ENCODE measurements at places on chromosomes 1 and 21.

DNA sequence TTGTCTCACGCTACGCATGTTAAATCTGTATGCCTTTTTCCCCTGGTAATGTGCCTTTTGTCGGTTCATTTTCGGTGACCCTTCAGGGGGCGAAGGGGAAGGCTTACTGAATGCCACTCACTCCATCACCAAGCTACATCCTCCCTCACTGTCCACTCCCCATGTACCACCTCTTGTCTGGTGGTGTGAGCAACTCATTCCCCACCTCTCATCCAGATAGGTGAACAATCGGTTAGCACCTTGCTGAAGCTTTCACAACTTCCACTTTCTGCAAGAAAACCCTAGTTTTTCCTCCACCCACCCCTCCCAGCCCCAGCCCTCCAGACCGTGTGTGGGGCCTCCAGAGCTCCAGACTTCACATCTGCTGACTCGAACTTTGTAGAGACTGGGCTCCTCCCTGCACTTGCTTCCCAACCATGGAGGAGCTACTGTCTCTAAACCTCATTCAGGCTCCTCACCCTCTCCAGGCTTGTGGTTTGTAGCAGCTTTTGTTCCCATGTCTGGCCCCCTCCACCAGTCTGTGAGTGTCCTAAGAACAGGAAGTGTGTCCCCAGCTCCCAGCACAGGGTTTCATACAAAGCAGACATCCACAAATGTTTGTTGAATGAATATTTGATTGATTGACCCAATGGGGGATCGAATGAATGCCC, 48.4 kb upstream of the RUNX3 start:
- no peak for DNase-seq

- DNase-seq: no peak
Observed at GRCh38 chr1:243316366-243316989, 60.6 kb downstream of the SDCCAG8 start.

GRCh38 chr1:46487818-46488218, 1.8 kb upstream of the DMBX1 start:
- DNase-seq: no peak

DNA sequence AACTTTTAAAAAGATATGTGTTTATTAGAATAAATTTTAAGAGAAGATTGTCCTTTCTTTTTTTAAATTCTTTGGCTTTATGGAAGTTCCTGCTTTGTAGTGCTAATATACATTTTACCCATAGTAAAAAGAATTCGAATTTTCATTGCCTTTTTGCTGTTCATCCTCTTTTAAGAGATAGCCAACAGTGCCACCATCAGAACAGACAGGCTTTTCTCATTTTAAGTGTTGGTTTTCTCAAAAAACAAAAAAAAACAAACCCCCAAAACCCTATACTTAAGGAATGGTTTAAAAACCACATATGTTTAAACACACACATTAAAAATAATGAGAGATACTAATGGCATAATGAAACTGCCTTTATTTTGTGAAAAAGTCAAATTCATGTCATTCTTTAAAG, 118.8 kb downstream of the NEK7 start:
- no peak for DNase-seq

- DNase-seq: no peak
Observed at GRCh38 chr1:165542647-165543046, 1.2 kb upstream of the LRRC52 start.

GRCh38 chr21:28554660-28555475, 437.8 kb downstream of the LTN1 start:
- no peak for DNase-seq

- no peak for DNase-seq
Observed at GRCh38 chr21:40754466-40754865, 92.5 kb downstream of the DSCAM start.

DNA sequence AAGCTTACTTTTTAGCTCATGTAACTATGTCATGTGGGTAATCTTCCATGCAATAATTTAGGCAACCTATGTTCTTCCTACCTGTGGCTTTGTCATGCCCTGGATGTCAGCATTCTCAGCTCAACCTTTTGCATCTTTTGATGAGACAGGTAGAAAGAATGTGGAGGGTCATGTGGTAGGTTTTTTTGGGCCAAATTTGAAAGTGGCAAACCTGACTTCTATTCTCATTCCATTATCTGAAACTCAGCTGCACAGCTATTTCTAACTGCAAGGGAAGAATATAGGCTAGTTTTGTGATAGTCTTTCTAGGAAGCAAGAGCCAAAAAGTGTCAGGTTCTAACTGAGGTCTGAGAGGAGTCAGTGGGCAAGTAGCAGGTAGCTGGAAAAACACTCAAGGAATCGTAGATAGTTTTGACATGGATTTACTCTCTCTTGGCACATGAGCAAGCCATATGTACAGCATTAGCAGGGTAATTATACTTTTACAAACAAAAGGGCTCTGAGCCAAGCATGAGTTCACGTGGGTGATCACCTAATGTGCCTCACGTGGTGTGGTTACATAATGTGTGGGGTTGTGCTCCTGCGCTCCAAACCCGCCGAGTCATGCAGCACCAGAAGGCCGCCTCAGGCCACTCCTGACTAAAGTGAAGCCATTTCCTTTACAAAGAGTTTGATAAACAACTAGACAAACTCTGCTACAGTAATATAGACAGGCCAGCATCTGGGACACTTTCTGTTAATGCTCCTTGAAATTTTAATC, 1013.8 kb downstream of the PLA2G4A start:
- no peak for DNase-seq

GRCh38 chr1:103457886-103458455, 67.5 kb upstream of the RNPC3 start:
- DNase-seq: no peak

GRCh38 chr1:201011616-201012015, 11.9 kb downstream of the KIF21B start:
- DNase-seq: no peak

- DNase-seq: no peak
Observed at GRCh38 chr1:180428782-180429695, 73.3 kb downstream of the ACBD6 start.

DNA sequence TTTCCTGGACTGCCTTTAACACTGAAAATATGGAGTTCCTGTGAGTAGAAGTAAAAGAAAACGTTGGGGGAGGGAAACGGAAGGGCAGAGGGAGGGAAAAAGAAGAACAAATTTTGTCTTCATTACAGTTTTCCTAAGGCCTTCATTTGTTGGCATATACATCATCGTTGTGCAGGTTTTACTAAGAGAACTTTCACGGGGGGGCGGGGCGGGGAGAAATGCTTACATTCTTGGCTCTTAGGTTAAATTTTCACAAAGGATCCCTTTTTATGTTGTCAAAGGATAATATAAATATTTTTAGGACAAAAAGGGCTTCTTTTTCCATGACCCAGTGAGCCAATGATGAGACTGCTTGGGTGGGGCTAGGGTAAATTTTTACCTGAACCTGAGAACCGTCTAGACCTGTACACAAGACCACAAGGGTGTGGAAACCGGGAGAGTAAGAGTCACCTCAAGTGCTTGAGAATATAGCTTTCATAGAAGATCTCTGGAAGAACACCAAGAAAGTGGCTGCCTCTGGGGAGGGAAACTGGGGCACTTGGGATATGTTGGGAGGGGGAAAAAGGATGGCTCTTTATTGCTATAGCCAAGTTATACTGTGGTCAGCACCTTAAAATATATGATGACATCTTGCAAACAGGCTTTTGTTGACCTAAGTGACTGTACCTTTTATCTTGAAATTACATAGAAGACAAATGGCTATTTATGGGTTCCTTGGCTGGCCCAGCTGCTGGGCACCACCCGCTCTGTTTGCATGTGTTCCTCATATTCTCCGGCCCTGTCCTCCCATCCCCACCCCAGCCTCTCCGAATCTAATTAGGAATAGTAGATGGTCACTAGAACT, 2.0 kb upstream of the UTP25 start:
- no peak for DNase-seq

- DNase-seq: no peak
Observed at GRCh38 chr1:40401473-40402201, 28.1 kb downstream of the SMAP2 start.

- DNase-seq: no peak
Observed at GRCh38 chr1:196977278-196977677, at the start of gene CFHR5. Gene CFHR5 (plus strand): TSS chr1:196977556. CDS start chr1:196977665, 109 bp downstream.
